ENCODE measurements at places on chromosomes 6 and 20.
A peak's percentile ranks its signal among the peaks of the same experiment; 100 is the strongest.

DNA sequence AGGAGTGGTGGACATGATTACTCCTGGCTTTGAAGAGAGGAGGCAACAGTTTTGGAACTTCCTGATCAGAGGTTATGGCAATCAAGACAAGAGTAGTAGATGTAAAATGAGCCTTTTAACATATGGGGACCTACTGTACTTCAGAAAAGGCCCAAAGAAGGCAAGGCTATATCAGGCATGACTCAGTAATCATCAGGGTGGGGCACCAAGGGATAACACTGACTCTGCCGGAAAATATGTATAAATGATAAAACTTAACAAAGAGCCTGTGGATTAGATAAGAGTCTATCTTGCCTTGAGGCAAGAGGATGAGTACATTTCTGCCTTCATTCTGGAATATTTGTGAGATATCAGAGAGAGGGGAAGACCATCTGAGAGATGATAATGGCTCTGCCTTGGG, 1389.9 kb upstream of the MAP3K7 start:
- DNase-seq: no peak

DNA sequence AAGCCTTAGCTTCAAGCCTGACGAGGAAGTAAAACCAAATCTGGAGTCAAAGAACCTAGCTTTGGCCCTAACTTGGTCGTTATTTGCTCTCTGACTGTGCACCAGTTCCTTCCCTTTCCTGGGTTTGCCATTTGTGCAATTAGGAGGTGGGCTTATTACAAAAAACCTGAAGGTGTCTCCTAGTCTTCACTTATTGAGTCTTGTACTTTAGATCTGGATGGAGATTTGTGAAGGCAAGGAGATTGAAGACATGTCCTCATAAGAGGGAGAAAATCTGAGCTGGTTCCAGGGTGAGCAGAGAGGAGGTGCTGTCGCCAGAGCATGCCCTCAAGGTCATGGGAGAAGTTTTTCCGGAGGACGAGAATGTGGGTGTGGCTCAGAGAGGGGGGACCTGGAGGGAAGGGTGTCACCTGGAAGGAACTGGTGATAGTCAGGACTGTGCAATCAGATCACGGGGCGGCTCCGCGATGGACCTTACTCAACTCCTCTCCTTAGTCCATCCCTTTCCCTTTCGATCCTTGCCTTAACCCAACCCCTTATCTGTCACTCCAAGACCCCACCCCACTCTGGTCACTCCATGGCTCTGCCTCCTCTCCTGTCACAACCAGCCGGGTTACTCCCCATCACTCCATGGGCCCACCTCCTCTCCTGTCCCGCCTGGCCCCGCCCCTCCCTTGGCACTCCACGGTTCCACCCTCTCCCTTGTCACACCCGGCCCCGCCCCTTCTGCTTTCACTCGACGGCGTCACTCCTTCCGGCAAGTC, 588 bp upstream of the ACSS2 start:
- peak; percentile 83 for DNase-seq

DNA sequence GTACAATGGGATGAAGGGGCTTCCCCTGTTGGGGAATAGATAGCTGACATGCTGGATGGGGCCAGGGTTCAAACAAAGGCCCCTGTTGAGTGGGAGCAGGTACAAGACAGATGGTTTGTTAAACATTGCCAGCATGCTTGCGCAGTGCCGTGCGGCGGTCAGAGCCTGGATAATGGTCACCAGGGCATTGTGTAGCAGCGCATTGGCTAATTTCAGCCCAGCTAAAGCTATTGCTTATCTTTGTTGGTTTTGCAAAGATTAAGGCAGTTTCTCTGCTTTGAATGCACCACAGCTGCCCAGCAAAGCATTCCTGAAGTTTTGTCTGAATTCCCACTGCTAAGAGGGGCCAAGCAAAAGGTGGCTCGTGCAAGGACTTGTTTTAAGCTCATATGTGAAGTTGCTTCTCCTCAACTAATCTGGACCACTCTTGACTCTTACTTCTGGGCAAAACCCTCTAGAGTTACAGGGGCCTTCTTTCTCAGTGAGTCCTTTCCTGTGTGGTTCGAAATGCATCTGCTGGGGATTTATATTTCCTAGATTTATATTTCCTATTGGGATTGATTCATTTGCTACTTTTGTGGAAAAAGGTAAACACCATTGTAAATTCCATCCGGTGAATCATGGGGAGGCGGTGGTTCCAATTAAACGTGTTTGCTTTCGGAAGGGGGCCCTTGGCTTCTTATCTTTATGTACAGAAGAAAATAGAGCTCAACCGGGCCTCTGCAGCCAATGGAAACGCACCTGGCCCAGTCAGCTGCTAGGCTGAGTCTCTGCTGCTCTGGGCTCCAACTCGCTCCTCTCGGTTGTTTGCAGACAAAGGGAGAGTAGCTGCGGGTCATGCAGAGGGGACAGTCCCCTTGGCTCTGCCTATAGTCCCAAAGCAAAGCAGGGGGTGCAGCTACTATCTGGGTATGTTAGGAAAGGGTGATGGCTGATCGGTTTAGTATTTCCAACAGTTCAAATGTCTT, 72.1 kb downstream of the FOXA2 start:
- DNase-seq: no peak

DNA sequence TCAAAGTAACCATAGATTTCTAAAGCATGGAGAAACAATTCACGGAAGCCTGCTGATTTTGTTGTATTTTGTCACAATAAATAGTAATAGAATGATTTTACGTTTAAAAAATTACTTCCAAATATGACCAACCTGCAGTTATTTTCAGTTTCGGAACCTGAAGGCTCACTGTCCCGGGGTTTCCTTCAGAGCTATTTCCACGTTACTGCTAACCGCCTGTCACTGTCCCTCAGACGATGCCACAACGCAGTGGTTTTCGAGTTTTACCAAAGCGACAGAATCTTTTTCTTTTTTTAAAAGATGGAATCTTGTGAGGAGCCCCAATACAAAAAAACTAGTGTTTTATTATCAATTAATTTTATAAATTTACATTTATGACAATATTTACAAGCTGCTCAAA, 40.5 kb downstream of the PSMG4 start:
- DNase-seq: no peak

DNA sequence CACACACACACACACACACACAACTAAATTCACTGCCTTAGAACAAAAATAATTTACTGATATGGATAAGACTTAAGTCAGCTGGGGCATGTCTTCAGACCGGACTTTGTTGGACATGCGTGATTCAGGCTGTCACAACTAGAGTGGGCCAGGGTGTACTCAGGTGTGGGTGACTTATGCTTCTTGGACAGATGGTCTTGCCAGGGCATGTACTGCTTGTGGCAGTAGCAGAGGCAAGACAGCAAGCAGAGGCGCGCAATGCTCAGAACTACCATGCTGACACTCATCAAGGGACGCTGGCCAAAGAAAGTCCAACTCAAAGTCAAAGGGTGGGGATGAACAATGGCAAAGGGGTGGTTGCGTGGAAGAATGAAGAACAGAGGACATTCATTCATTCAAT, 437.5 kb downstream of the CBLN4 start:
- no peak for DNase-seq

DNA sequence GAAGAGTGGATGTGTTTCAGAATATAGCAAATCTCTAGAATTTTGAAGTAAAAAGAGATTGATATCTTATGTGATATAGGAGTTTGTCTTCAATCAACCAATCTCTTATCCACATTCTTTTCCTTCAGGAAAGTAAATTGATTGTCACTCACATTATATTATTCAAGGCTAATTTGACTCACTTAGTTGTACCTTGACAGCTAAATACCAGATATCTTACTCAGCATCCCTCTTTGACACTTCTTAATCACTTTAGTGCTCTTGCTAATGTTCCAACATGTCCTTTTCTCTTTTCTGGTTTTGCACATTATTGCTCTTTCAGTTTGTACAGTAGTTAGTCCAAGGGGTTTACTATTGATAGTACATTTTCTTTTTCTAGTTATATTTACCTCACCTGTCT, 286.9 kb upstream of the PTCHD4 start:
- DNase-seq: no peak

GRCh38 chr6:33208091-33208967, at the start of gene RING1:
RING1 (plus strand) TSS chr6:33208500; CDS start chr6:33208823, 323 bp downstream.
- DNase-seq: peak; percentile 34

DNA sequence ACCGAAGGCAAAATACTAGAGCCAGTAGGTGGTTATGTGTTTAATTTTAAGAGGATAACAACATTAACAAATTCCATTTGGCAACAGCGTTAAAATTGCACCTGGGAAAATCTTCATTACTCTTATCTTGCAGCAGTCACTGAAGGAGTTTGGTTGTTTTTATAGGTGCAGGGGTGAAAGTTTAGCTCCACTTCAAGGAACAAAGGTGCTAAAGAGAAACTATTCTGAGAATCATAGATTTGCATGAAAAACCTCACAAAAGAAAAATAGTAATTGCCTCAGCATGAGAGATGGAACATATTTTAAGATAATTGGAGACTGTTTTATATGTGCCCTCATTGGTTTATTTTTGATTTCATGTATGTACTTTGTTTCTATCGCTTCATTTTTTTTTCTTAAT, 444.4 kb downstream of the UTRN start:
- no peak for DNase-seq

DNA sequence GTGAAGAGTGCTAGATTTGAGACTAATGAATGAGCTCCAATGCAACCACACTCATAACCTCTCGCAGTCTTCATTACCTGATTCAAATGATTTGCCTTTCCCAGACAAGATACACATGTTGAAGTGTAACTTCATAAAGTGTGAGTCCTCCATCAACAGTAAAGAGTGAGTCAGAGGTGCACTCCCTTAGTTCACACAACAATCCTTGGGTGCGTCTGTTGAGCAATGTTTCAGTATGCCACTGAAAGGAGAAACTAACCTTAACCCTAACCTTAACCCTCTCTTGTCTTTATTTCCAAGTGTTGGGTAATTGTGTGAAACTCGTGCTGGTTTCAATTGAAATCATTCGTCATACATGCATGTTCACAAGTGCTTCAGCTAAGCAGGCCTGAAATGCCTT, 21.0 kb upstream of the RIN2 start:
- DNase-seq: no peak

GRCh38 chr6:38168699-38169098, 349.2 kb downstream of the ZFAND3 start:
- DNase-seq: no peak

DNA sequence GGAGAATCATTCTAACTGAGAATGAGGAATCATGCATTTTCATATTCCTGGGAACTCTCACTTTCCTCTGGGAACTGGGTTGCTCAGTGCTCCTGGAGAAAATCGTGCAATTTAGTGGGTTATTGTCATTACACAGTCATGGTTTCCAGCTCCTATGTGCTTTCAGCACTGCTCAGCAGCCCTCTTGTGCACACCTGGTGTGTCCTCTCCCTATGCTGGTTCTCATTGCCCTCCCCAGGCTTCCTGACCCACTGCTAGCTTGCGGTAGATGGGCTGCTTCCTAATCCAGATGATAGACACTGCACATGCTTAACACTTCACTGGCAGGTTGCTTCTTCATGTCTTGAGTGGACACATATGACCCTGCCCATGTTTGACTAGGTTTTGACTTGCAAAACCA, 39.7 kb downstream of the TMEM200A start:
- DNase-seq: no peak

DNA sequence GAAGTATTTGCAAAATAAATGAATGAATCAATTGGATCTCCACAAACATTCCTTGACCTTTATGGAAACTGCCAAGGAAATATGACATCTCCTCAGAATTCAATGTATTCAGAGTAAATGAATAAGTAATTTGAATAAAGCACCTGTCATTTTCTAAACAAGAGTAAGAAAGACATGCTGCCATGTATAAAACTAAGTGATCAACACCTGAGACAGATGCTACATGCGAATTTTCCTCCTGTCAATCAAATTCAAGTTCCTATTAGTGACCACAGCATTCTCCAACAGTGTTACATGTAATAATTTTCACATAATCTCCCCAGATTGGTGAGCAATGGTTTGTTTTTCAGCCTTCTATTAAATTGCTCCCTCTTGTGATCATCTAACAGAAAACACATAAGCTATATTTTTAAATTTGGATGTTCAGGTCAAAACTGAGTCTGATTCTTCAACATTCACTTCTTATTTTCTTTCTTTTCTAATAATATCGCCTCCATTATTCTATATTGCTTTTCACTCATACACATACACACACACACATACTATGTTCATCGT, 163.2 kb upstream of the RNF217 start:
- no peak for DNase-seq

DNA sequence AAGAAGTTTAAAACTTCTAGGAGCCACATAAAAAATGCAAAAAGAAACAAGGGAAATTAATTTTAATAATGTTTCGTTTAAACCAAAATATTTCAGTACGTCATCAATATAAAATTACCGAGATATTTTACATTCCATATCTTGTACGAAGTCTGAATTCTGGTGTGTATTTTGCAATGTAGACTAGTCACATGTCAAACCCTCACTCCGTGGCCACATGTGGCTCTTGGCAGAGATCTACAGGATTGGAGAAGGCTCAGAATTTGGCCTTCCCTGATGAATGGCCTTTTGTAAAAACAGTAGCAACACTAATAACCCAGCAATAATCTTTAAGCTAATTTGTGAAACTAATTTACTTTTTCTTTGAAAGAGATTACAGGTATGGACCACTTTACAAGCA, 217.1 kb downstream of the PRL start:
- no peak for DNase-seq

DNA sequence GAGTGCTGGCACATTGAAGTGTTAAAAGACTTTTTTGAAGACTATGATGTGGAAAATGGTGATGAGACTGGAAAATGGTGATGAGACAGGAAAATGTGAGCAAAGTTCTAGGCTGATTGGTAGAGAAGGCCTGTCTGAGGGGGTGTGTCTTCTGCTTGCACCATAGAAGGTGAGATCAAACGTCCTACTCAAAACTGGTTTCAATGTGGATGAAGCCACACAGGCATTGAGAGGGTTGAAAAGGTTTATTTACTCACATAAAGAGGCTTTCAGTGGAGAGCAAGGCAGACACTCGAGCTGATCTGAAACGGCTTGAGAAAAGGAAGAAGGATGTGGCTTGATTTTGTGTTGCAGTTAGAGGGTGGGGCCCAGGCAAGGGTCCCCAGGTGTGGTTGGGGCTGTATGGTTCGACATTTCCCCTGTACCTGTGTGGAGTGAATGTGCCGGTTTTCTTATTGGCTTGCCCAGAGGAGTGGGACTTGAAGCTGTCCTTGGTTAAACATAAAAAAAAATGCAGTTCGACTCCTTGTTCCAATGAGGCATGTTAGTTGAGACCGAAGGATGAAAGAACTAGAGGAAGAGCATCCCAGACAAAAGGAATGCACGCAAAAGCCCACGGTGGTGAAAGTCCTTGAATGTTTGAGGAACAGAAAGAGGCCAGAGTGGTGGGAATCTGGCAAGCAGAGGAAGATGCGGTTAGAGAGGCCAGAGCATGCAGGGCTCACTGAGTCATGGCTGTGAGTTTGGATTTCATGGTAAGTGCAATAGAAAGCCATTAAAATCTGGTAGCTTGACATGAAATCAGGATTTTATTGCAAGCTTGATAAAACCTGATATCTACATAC, 172.3 kb downstream of the EPM2A start:
- no peak for DNase-seq

GRCh38 chr6:2834262-2834661, 7.4 kb downstream of the SERPINB1 start:
- no peak for DNase-seq
